ENCODE measurements at places on chromosomes 5 and 9.

DNA sequence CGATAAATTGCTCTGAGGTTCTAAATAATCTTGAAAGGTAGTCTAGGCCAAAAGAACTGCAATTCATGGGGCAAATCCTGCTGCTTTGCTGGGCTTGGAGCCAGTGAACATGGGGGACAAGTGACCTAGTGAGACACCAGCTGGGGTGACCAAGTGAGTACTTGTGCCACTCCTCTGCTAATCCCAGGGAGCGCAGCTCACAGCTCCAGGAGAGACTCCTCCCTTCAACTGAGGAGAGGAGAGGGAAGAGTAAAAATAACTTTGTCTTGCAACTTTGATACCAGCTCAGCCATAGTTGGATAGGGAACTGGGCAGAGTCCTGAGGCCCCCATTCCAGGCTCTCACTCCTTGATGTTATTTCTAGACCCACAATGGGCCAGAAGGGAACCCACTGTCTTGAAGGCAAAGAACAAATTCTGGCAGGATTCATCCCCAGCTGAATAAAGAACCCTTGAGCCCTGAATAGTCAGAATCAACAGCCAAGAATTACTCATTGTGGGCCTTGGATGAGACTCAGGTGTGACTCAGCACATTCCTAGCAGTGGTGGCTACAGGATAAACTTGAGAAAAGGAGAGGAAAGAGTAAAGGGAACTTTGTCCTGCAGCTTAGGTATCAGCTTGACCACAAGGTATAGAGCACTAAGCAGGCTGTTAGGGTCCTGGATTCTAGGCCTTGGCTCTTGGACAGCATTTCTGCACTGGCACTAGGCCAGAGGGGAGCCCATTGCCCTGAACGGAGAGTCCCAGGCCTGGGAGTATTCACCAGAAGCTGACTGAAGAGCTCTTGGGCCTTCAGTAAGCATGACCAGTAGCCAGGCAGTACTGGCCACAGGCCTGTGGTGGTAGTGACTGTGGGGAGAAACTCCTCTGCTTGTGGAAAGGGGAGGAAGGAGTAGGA, 288.3 kb upstream of the CDH18 start:
- no peak for DNase-seq

- DNase-seq = no peak
Observed at GRCh38 chr9:95819636-95820035, 55.9 kb upstream of the ERCC6L2 start.

DNA sequence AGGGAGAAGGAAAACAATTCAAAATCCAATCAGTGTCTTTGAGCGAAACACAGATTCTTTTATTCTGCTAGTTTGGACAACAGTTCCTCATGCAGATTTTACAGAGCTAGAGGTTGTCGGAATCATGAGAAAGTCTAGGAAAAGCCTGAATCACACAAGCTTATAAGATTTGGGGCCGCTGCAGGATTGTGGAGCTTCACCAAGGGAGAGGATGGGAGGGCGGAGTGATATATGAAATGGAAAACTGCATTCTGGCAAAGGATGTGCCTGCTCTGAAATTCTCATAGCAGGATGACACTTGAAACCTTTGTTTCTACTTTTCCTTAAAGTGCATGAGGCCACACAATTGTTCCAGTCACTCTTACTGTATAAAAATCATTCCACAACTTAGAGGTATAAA, 134.3 kb downstream of the OR2K2 start:
- no peak for DNase-seq

- no peak for DNase-seq
Observed at GRCh38 chr9:72333709-72334108, 31.3 kb downstream of the ZFAND5 start.

DNA sequence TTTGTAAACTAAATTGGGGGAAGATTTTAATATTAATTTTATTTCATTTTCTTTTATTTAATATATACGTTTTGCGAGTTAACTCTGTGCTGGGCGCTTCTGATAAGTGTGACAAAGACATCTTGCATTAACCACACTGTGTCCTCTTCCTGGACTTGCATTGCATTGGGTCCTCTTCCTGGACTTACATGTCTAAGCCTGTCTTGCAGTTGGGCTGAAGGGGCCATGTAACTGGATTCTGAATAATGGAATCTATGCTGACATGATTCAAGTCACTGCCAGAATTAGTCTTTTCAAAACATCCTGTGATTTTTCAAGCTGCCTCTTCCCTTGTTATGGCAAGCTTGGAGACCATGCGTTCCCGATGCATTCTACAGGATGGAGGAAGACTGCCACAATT, 122.6 kb downstream of the TRIM32 start:
- DNase-seq = no peak

DNA sequence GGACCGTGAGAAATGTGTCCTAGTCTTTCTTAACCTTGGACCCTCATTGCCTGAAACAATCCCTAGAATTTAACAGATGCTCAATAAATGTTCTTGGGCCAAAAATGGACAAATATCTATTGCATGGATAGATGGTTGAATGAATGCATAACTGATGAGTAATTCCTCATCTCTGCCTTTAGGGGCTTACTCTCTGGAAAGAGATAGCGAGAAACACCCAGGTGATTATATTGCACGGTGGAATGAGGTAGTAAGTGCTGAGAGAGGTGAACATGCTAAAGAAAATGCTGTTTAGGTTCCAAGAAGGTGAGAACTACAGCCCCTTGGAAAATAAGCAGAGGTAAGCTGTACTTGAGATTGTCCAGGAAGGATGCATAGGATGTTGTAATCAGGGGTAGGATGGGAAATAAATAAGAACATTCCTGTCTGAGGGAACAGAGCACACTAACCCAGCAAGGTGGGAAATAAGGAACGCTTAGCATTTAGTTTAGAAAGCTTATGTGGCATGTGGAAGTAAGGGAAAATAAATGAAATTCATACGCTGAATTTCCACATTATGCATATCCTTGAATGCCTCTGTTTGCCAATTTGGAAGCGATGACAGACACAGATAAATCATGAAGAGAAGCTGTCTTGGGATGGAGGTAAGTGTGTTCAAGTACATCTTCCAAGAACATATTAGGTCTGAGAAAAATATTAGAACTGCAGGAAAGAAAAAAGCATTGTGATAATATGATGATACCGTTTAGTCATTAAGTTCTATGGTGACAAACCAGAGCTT, 426.6 kb downstream of the ARHGEF28 start:
- DNase-seq = no peak

DNA sequence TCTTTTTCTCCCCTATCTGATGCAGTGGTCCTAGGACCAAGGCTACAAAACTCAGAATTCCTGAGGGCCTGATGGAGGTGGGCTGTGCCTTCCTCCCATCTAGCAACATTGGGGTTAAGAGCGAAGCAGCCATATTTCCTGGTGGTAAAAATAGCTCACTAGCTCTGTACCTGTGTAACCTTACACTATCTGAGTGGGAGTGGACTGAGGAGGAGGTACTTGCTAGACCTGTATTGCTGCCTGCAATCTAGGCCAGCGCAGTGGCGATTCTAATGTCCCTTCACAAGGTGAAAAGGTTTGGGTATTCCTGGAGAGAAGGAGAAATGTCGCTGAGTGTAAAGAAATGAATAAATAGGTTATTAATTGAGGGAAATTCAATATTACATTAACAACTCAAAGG, 80.2 kb upstream of the LIFR start:
- DNase-seq = no peak

GRCh38 chr5:74316064-74316603, 324.4 kb downstream of the ENC1 start:
- DNase-seq = no peak

DNA sequence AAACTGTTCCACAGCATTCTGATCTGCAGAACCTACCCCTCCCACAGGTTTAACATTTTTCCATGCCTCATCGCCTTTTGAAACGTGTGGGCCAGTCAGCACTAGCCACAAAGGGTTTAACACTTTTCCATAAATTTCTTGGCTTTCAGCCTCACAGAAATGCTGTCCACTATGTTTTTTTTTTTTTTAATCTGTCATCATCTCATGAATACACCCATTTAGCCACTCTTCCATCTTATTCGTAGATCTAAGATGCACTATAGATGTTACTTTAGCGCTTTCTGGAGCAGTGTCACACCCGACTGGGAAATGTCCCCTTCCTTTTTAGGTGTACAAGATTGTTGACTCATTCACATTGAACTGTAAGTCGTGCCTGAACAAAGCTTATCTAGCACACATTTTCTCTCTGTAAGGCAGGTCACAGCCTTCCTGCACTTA, 62.3 kb downstream of the GCNT1 start:
- no peak for DNase-seq

DNA sequence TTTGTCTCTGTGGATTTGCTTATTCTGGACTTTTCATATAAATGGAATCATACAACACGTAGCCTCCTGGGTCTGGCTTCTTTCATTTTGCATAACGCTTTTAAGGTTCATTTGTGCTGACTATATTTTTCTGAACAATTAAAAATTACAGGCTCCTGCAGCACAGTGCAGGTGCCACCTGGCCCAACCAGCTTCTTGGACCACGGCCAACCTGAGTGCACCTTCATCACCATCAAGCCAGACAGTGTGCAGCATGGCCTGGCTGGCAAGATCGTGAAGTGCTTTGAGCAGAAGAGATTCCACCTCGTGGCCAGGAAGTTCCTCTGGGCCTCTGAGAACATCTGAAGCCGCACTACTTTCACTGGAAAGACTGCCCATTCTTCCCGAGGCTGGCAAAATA, 53.5 kb upstream of the COL15A1 start:
- DNase-seq = no peak

- no peak for DNase-seq
Observed at GRCh38 chr5:72159501-72159911, 52.2 kb downstream of the MAP1B start.

GRCh38 chr5:157186309-157187045, 5.8 kb downstream of the ITK start:
- no peak for DNase-seq

DNA sequence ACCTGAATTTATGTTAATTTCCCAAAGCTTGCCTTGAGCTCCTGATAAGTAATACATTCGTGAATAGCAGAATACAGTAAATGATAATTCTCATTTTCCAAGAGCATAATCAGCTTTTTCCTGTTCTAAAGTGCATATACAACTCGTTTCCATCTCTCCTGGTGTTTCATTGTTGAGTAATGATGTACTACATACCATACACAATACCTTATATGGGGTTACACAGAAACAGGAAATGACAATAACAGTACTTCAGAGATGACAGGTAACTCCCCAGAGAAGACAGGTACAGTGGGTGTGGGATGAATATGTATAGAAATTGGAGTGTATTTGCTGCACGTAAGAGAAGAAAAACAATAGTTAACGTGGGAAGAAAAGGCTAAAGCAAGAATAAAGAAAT, 287.1 kb downstream of the TENT4A start:
- DNase-seq = no peak

DNA sequence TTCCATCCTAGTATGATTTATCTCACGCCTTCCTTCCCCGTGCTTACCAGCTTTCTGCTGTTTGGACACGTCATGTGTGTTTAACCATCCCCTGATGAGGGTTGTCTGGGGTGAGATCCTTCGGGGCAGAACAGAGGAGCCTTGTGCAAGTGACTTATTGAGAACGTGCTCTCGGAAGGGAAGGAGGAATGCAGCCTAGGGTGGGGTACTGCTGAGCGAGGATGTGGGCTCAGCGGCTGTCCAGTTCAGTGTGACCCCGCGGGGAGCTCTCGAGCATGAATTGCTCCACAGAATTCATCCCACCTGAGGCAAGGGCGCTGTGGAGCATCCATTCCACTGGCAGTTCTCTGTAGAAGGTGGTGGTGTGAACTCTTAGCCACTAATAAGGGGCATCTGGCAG, 4.0 kb downstream of the MYOZ3 start:
- no peak for DNase-seq
